ENCODE measurements at places on chromosomes 2 and 18. TPM values are rescaled to one million over a fixed set of nuclear protein-coding genes. Genes with fewer than 3 reads are reported as not detected.

GRCh38 chr2:55420439-55420725 is 726 bp upstream of the CCDC88A start:
- DNase-seq, result no peak

- no peak for DNase-seq
Measured at GRCh38 chr2:1599301-1600085, 144.8 kb downstream of the PXDN start.

DNA sequence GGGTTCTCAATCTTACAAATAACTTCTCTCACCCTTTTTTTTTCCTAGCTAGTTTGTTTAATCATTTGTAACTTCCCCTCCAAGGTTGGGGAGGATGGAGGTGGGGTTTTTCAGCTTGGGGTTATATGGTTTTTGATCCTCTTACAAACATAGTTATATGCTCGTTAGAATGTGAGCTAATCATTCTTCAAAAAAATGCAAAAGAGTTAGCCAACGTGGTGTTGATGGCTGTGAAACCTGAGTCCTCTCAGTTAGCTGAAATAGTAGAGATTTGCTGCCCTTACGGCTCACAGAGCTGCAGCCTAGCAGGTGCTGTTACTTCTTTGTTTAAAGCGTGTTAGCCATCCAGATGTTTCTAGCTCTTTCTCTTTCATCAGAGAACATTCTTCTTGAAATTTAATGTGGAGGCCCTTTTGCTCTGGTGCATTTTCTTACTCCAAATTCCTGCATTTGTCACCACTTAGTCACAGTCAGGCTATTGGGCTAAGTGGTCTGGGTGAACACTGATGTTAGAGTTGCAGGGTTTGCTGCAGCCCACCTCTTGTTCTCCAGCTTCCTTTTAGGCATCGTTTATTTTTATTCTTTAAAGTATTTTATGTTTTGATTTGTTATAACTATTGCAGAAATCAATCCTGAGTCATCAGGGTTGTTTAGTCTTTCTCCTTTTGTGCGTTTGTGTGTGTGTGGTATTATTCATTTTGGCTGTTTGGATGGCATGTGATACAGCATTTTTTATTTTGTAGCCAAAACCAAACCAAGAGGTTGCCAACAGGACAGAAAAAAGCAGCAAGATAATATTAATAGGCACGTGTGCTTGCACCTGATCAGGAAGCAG is 41.1 kb downstream of the LIMS1 start:
- peak; percentile 93 for DNase-seq

MFSD2B gene
- total RNA-seq, result 0.10 TPM

DNA sequence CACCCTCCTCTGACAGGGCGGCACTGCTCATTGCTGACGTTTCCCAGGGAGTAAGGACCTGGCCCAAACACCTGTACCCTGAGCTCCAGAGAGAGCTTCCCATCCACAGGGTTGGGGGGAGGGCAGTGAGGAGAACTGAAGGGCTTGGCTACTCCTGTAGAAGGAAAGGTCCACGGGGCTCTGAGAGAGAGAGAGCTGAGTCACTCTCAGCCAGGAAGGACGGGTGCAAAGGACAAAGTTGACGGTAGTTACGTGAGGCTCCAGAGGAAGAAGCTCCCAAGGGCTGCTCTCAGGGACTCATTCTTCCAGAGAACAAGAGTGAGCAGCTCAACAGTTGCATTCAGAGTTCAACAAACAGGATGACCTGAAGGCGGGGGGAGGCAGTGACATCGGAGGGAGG is 852.5 kb downstream of the GALR1 start:
- DNase-seq, result no peak

DNA sequence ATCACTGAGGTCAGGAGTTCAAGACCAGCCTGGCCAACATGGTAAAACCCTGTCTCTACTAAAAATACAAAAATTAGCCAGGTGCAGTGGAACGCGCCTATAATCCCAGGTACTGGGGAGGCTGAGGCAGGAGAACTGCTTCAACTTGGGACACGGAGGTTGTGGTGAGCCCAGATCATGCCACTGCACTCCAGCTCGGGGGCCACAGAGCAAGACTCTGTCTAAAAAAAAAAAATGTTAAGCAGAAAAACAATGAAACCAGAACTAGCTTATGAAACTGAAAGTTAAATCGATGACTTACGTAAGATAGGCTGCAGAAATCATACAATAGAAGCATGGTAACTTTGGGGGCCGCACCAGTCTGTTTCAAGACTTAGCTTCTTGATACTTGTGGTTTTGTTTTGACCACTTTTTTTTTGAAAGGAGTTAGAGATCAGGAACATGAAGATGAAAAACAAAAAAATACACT is 6.2 kb upstream of the GPR155 start:
- DNase-seq, result no peak

DNA sequence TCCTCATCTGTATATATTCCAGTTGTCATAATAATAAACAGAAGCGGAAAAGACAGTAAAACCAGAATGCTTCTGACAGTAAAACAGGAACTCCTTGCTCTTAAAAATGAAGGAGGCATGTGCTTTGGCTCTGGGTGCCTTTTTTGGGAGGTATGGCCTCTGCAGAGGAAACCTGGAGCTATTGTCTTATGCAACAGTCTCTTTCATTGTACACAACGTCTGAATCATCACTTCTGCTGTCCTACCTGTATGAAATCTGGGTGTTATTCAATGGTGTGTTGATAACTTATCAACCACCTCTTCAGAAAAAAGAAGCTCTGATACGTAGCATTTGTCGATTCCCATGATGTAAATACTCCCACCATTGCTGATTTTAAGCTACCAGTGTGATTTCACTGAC is 64.8 kb downstream of the CDCA7 start:
- DNase-seq, result no peak

DNA sequence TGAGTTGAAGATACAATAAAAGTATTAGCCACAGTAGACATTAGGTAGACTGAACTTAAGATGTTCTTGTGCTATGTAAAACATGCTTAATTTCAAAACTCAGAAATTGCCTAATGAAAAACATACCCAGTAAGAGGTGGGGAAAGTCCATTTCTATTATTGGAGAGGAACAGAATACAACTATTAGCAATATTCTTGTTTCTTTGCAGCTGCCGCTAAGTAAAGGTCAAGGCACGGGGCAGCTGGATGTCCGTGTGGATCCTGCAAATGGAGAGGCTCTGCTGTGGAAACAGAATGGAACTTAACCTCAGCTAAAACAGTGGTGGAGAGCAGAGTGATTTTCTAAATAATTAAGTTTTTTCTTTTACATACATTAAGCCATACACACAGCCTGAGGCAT is 139.2 kb upstream of the ARHGAP28 start:
- DNase-seq, result no peak

DNA sequence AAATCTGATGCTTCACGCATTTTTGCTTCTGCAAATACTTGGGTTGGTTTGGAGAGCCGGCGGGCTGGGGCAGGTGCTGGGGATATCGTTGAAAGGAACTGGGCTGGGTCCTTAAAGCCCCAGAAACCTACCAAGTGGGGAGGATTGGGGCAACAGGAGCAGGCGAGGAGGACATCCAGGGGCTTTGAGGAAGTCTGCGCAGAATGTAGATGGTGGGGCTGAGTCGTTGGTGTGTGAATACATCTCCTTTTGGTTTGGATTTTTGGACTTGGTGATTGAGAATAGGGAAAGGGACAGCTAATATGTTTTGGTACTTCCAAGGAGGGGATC is 1.1 kb downstream of the DCC start:
- no peak for DNase-seq

GRCh38 chr2:205276116-205276777 is 406.1 kb upstream of the NRP2 start:
- DNase-seq, result no peak

GRCh38 chr2:219421323-219421722 is 3.1 kb downstream of the DES start:
- DNase-seq, result no peak

DNA sequence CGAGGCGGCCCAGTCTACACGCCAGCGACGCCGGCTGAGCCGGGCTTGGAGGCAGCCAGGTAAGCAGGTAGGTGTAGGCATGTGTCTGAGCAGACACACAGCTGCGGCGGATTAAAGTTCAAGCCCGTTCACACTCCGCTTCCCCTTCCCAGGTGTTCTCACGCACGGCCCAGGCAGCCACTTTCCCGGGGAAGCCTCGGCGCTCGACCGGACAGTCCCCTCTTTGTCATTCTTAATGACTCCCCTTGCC is 367 bp downstream of the TGFA start:
- no peak for DNase-seq

CFC1 gene
- total RNA-seq, result not detected

DNA sequence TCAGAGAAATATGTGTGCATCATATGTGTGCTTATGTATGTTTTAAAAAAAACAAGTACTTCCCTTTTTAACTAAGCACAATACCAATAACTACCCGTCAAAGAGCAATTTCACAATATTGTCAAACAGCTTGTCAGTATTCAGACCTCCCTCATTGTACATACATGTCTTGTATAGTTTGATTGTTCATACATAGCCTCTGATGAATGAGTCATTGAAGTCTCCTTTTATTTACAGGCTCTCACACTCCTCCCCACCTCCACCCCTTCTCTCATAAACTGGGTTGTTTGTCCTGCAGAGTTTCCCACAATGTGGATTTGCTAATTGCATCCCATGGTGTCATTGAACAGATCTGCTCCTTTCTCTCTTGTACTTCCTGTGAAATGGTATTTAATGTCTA is 132.8 kb upstream of the L3MBTL4 start:
- DNase-seq, result no peak

- DNase-seq, result no peak
Measured at GRCh38 chr2:237624565-237624964, 2.8 kb upstream of the LRRFIP1 start.

SPC25 gene
- total RNA-seq, result 0.60 TPM

DNA sequence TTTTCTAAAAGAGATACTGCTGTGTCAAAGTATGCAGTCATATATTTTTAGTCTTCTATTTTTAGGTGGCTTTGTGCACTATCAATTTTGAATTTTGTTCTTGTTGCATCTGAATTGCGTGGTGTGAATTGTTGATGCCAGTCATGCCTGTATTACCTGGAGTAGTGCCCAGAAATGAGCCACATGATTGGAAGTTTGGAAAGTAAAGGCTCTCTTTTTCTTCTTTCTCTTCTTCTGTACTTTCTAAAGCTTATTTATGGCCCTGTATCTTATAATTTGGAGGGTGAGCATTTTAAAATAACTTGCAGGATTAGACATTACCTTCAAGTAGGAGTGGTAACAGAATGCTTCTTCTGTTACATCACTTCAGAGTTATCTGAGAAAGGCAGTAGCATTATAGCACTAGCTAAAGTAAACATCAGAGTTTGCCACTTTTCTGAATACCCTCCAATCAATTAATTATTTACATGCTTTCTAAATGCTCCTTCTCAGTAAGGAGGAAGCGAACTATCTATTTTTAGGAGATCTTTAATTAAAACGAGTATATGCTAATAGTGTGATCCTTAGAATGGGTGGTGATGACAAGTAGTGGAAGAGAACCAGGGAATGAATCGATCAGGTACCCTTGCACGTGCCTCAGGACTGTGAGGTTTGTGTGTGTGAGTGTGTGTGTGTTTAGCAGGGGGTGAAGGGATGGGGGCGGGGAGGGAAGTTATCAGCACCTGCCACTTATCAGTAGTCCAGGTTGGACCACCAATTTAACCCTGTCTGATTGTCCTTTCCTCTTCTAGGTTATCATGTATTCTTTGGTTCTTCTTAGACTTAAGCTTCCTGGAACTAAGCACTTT is 112.5 kb downstream of the MAP3K20 start:
- peak; percentile 66 for DNase-seq

DPYSL5 gene
- total RNA-seq, result 1.2 TPM

DNA sequence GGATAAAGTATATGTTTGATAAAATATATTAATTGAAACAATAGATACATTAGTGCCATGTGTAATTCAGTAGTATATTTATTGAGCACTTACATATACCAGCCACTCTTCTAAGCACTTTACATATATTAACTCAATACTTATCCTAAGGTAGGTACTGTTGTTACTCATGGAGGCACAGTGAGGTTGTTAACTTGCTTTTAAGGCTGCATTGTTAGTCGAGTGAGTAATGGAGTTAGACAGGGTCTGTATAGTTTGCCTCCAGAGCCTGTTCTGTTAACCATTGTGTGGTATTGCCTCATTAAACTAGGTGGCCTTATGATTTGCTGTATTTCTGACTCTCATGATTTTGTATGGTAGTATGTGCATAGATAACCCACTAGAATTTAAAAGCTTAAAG is 44.2 kb downstream of the LCLAT1 start:
- DNase-seq, result no peak

- DNase-seq, result peak; percentile 69
Measured at GRCh38 chr2:8004250-8004681, 677.6 kb upstream of the ID2 start.

ALPI gene
- total RNA-seq, result not detected

DNA sequence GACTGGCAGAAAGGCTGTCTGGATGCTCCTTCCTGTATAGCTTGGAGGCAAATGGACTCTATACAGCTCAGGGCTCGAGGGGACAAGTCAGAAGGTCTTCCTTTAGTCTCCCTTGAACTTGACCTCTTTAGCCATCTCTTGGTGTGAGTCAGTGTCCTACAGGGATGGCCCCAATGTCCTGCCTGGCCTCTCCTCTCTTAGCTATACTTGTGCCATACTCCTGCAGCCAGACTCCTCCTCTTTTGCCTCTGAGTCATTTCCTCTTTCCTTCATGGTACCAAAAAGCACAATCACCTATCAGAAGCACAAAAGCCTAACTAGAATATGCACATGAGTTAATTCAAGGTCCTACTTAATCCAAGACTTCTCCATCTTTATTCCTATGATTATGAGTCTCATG is 112.7 kb downstream of the XRCC5 start:
- DNase-seq, result peak; percentile 32

DNA sequence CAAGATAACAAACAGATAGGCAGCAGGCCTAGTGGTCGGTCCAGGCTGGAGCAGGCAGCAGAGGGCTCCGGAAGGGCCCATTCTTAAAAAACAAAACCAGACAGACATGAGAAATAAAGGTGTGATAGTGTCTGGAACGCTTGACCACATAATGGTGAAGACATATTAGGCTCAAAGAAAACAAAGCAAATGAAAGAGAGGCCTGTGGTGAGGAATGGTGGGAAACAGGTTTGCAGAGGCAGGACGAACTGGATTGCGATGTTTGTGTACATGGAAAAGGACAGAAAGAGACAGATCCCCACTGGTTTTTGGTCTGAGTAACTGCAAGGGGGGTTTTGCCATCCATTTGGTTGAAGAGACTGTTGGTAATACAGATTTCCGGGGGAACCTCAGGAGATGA is 19.9 kb downstream of the QPCT start:
- DNase-seq, result no peak

GRCh38 chr18:78423811-78424210 is 555.8 kb upstream of the SALL3 start:
- no peak for DNase-seq

- DNase-seq, result no peak
Measured at GRCh38 chr2:167697194-167697593, 550.2 kb downstream of the STK39 start.

DNA sequence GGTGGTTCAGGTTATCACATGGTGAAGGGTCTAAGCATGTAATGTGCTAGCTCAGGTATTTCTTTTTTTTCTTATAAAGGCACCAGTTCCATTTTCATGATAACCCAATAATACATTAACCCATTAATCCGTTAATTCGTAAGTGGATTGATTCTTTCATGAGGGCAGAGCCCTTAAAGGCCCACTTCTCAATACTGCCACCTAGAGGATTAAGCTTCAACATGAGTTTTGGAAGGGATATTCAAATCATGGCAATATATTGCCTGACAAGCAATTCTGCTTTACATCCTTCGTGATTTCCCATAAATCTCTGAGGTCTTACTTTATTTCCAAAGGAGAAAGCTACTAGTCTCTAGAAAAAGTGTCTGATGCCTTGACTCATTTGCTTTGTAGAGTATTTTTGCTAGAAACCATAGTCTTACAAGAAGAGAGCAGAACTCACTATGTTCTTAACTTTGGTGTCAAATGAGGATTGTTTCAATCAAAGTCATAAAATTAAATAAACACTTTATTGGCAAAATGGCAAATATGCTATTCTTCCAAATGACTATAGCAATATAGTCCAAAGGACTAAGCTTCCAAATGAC is 271.3 kb downstream of the KCNS3 start:
- DNase-seq, result no peak
